ENCODE measurements at places on chromosomes 12 and 14. TPM values are rescaled to one million over a fixed set of nuclear protein-coding genes. Genes with fewer than 3 reads are reported as not detected.

Gene KRT72
- 1.4 TPM for total RNA-seq

Gene ISCA2
- total RNA-seq, result 34.5 TPM

Gene PTGES3
- total RNA-seq, result 294 TPM

Gene AMHR2
- total RNA-seq, result 0.25 TPM

Gene SYNDIG1L
- not detected for total RNA-seq

Gene RNF212B
- not detected for total RNA-seq

Gene RPAP3
- 53.9 TPM for total RNA-seq

Gene PMEL
- total RNA-seq, result 1.2 TPM

Gene METTL3
- 74.9 TPM for total RNA-seq

Gene KRT83
- total RNA-seq, result not detected

Gene FSCB
- total RNA-seq, result not detected

Gene SNW1
- 142 TPM for total RNA-seq

Gene CALCOCO1
- total RNA-seq, result 36.2 TPM

- DNase-seq, result no peak
These were observed 3.9 kb upstream of the GSC start for GRCh38 chr14:94773655-94774343.

GRCh38 chr14:97747316-97747715 is 950.1 kb downstream of the VRK1 start:
- no peak for DNase-seq

DNA sequence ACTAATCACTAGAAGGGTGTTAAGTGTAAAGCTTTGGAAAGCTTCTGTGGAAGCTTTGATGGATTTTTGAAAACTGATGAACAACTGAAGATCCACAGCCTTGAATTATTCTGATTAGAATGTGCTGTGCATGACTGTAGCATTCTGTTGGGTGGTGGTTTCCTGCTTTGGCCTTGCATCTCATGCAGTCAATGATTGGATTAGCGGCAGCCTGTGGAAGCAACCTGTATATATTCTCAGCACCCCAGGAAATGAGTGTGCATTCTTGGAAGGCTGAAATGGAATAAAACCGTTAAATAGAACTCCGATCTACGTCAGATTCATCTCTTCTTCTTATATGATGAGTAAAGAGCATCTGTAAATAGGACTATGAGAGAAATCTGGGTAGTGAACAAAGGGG is 120.2 kb downstream of the SLC16A7 start:
- DNase-seq, result no peak

GRCh38 chr14:73785336-73785833 is 66.2 kb upstream of the PTGR2 start:
- DNase-seq, result no peak

- no peak for DNase-seq
These were observed 108.8 kb downstream of the RBM19 start for GRCh38 chr12:113857371-113857770.

DNA sequence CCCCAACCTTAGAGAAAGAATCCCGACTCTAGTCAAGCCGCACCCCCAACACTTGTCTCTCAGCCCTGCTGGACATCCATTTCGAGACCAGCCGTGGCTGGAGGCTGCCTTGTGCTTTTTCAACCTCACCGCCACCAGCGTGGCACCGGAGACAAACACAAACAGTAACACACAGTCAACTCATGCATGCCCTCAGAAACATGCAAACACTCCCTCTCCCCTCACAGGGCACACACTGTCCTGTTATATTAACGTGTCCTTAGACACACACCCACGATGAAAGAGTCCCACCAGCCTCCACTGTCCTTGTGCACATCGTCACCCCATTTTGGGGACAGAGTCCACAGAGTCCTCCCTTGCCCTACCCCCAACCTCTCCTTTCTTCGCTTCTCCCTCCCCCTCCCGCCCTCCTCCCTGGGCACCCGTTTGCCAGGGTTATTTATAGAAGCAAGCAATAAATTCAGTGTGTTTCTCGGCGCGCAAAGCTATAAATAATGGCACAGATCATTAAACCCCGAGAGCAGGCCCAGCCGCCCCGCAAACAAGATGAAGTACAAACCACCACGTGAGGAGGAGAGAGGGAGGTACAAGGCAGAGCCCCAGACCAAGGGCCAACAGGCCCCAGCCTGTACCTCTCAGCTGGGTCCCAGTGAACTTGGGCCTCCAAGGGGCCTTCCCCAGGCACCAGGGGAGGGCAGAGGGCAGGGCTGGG is 27.9 kb downstream of the SMUG1 start:
- DNase-seq, result no peak

GRCh38 chr14:75213172-75213571 is 36.8 kb upstream of the TMED10 start:
- DNase-seq, result no peak

GRCh38 chr12:27844366-27845090 is 64.5 kb upstream of the MANSC4 start:
- no peak for DNase-seq

- no peak for DNase-seq
These were observed 465.1 kb downstream of the FUT8 start for GRCh38 chr14:65877624-65878023.

- DNase-seq, result no peak
These were observed 39.2 kb downstream of the DICER1 start for GRCh38 chr14:95117937-95118721.

DNA sequence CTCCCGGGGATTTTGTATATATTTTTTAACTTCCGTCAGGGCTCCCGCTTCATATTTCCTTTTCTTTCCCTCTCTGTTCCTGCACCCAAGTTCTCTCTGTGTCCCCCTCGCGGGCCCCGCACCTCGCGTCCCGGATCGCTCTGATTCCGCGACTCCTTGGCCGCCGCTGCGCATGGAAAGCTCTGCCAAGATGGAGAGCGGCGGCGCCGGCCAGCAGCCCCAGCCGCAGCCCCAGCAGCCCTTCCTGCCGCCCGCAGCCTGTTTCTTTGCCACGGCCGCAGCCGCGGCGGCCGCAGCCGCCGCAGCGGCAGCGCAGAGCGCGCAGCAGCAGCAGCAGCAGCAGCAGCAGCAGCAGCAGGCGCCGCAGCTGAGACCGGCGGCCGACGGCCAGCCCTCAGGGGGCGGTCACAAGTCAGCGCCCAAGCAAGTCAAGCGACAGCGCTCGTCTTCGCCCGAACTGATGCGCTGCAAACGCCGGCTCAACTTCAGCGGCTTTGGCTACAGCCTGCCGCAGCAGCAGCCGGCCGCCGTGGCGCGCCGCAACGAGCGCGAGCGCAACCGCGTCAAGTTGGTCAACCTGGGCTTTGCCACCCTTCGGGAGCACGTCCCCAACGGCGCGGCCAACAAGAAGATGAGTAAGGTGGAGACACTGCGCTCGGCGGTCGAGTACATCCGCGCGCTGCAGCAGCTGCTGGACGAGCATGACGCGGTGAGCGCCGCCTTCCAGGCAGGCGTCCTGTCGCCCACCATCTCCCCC is 777 bp downstream of the ASCL1 start:
- no peak for DNase-seq

DNA sequence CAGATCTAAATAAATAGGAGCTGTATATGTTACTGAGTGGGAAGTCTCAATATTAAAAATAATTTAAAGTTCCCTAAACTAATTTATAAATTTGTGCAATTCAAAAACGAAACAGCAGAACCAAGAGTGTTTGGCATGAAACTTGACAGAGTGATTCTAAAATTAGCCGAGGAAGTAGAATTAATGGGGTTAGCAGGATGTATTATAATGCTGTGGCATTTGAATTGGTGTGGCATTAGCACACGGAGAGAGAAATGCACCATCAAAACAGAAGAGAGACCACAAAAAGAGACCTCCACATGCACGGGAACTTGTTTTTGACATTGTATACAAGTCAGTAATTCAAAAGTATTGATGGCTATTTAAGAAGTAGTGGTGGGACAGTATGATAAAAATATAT is 366.0 kb upstream of the RGS6 start:
- no peak for DNase-seq

- DNase-seq, result no peak
These were observed 4.9 kb downstream of the HEATR4 start for GRCh38 chr14:73553845-73554244.

GRCh38 chr12:93461503-93461902 is 5.8 kb upstream of the MRPL42 start:
- no peak for DNase-seq

DNA sequence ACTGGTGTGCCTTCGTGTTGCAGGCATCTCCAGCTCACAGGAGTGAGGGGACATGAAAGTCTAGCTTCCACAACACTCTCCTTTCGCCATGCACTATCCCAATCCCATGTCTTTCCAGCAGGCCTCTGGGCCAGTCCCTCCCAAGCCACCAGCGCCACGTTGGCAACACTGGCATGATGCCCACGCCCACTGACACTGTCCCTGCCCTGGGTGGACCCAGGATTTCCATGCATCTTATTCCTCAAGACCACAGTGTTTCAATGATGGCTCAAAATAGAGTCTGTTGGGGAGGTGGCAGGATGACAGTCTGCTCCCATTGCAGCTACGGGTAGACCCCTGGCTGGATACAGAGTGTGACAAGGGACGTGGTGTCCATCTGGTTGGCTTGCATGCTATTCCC is 2.3 kb downstream of the SP7 start:
- DNase-seq, result no peak

- no peak for DNase-seq
These were observed 14.7 kb downstream of the SUSD6 start for GRCh38 chr14:69626132-69626500.

- DNase-seq, result no peak
These were observed 24.0 kb downstream of the ACSM4 start for GRCh38 chr12:7327918-7328317.

- DNase-seq, result no peak
These were observed 65.5 kb downstream of the TTC7B start for GRCh38 chr14:90750701-90751100.

DNA sequence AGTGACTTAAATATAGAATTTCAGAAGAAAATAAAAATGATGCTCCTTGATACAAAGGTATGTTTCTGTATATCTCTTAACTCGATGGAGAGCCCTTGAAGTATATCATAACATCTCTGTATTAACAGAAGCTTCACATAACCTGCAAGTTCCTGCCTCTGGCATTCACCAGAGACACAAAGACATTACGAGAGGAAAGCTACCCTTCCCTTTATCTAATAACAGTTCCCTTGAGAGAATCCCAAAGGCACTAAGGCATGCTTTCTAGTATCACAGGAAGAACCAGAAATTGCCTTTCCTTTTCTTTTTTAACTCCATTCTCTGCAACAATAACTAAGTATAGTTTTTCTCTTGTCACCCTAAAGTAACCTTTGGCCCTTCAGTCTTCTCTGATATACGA is 164.5 kb downstream of the MGAT4C start:
- no peak for DNase-seq

DNA sequence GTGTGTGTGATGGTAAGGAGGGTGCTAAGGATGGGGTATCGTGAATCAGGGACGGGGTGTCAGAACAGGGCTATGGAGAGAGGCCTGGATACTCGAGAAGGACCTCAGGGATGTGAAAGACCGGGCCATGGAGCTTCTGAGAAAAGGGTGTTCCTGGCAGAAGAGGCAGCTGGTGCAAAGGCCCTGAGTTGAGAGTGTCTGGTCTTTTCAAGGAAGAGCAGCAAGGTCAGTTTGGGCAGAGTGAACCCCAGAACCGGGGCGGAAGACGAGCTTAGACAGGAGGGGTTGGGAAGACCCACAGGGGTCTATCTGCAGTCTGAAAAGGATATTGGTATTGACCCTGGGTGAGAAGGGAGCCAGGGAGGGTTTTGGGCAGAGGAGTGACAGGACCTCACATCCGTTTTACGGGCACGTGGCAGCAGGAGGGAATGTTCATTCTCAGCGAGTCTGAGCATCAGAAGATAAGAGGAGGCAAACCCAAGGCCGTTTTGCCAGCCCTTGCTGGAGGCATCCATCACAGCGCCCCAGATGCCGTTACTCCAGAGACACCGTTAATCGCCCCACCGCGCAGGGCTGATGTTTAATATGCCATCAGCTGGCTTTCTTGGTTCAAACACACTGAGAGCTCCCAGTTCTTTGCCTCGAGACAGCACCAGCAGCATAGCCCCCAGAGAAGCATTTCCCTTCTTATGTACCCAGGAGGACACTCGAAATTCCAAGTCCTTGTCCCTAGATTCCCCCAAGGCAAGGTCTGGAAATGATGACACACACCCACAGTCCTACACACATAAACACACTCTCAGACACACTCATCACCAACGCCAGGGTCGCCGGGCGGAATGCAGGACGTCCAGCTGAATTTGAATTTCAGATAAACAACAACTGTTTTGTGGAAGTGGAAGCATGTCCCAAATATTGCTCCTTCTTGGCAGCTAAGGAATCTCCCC is 41.4 kb upstream of the EML1 start:
- no peak for DNase-seq

GRCh38 chr12:32504591-32504990 is 105.2 kb downstream of the FGD4 start:
- no peak for DNase-seq
